ENCODE measurements at places on chromosomes 7 and 10.

- DNase-seq, result no peak
These were observed 23.0 kb downstream of the CDH23 start for GRCh38 chr10:71419750-71420149.

DNA sequence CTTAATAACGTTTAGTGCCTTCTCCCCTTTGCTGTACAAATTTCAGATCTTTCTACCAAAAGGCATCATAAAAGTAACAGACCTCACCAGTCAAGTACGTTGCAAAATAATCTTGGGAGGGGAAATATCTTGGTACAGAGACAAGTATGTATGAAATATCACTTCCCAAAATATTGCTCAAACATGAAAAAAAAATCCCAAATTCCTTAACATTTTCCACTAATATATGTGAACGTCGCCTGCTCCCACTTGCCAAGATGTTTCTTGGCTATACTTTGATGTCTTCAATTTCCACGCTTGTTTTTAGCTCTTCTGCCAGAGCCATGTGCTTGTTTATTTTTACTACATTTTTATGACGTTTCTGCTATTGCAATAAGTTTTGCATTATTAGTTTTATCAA, 223.5 kb downstream of the PLXNA4 start:
- DNase-seq, result no peak

GRCh38 chr10:132162021-132162531, 24.7 kb upstream of the DPYSL4 start:
- DNase-seq, result no peak

DNA sequence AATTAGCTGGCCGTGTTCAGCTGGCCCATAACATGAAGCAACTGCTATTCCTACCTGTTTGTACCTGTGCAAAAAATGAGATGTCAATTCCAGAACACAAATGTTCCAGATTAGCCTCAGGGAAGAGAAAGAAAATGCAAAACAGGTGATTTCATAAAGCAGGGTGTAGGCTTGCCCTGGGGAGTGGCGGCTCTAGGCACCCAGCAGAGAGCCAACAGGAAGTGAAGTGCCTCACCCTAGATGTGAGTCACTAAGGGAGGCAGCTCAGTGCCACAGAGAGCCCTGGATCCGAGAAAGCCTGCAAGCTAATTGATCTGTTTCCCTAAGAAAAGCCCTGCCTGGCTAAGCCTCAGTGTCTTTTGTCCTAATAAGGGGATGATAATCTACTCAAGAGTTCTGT, 240.0 kb downstream of the ARHGAP21 start:
- no peak for DNase-seq

- no peak for DNase-seq
These were observed at the start of gene PDGFA for GRCh38 chr7:519484-520390. Gene PDGFA (minus strand): TSS chr7:519846. CDS start chr7:519001, 845 bp downstream.

- no peak for DNase-seq
These were observed 230.8 kb downstream of the ELFN1 start for GRCh38 chr7:1900847-1901246.

- no peak for DNase-seq
These were observed 42.1 kb downstream of the ASB4 start for GRCh38 chr7:95527776-95528250.

- DNase-seq, result no peak
These were observed 250.7 kb downstream of the RPS24 start for GRCh38 chr10:78284381-78284780.

- DNase-seq, result no peak
These were observed 167.9 kb downstream of the RNF216 start for GRCh38 chr7:5613607-5614006.

- DNase-seq, result no peak
These were observed 347.8 kb downstream of the ETV1 start for GRCh38 chr7:13641714-13642113.

GRCh38 chr7:149370790-149371189, 90.1 kb downstream of the ZNF777 start:
- DNase-seq, result no peak

GRCh38 chr10:89217057-89217990, 10.2 kb upstream of the CH25H start:
- DNase-seq, result no peak

DNA sequence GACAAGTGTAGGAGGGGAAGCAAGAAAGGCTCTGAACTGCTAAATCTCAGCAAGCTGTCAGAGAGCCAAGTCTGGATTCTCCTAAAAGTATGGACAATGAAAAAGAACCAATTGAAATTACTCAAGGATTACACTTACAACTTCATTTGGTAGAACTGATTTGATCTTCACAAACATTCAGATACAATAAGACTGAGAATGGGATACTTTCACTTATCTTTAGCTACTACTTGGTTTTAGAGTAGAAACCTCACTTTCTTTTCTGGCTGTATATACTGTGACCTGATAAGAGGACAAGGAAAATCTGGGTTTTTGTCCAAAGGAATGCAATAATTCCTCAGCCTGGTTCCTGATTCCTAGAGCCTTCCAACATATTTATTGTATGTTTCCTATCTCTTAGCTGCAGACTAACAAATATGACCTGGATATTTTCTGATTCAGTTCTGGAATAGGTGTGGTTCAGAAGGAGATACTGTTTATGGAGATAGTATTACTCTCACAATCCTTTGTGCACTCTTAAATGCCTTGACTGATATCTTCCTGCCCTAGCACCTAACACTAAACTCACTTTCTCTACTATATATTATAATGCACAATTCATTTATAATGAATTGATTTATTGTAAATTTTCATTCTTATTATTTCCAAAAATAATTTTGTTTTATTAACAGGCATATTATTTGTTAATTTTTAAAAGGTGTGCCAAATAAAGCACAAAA, 7.3 kb downstream of the SEMA3A start:
- no peak for DNase-seq

DNA sequence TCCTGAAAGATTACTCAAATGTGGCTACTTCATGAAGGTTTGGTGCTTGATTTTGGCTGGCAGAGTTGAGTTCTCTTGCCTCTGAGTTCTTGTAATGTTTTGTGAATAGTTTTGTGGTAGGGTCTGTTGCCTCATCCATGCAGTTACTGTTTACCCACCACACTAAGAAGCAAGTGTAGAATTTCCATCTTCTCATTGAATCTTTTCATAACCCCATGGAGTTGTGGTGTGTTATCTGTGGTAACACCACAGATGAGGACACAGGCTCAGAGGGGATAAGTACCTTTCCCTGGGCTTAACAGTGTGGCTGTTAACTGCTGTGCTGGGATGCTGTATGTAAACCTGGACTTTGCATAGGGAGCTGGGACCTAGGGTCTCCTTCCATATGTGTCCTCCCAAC, 186.3 kb downstream of the CAMK1D start:
- DNase-seq, result no peak

- DNase-seq, result no peak
These were observed 28.4 kb downstream of the PCDH15 start for GRCh38 chr10:54772468-54773122.

- DNase-seq, result no peak
These were observed 3.1 kb upstream of the CALHM2 start for GRCh38 chr10:103455235-103455634.

DNA sequence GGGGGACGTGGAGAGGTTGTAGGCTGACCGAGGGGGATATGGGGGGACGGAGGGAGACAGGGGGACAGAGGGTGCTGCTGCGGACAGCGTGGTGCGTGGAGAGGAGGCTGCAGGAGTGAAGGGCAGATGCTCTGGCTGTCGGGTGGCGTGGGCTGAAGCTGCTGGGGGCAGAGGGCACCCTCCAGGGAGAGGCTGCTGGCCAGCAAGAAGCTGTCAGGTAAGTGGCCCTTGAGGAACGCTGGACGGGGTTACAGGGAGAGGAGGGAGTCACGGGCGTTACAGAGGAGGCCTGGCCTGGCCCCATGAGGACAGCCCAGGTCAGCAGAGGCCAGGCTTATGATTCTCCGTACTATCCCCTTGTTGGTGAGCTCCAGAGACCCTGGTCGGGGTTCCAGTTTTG, 27.1 kb downstream of the YKT6 start:
- no peak for DNase-seq

DNA sequence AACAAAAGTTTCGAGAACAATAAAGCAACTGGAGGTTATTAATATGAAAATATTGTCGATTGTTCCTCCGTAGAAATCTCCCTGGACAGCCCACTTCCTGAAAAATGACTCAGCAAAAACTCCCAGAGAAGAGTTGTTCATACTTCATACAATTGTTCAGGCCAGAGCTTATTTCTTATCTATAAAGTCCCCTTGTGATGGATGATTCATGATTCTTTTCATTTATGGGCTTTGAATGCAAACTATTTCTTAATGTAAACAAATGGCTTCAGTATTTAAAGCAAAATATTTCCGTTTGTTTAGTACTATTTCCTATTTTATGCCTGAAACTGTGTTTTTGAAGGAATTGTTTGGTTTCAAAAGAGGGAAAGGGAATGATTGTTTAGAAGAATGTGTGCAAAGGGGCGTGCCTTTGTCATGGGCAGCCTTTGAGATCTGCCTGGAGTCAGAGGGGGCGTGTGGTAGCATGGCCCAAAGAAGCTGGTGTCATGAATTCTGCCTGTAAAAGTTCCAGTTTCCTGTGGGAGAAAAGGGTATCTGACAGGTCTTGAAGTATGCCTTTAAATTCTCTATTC, 26.2 kb upstream of the EXOC6 start:
- DNase-seq, result peak; percentile 40

DNA sequence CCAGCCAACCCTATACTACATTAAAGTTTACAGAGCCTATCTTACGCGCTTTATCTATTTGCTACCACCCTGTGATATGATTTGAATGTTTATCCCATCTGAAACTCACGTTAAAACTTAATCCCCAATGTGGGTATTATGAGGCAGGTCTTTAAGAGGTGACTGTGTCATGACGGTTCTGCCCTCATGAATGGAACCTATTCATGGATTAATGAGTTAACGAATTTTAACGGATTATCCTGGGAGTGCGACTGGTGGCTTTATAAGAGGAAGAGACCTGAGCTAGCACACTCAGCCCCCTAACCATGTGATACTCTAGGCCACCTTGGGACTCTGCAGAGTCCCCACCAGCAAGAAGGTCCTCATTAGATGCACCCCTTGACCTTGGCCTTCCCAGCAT, 37.8 kb downstream of the SRPK2 start:
- no peak for DNase-seq

- no peak for DNase-seq
These were observed 191.7 kb downstream of the SEMA3E start for GRCh38 chr7:83457022-83457892.

- DNase-seq, result no peak
These were observed 71.3 kb upstream of the HECW1 start for GRCh38 chr7:43041105-43041504.

GRCh38 chr7:106731187-106731586, 70.2 kb upstream of the CCDC71L start:
- DNase-seq, result no peak

Measured in AG09319 (cell line).